ENCODE measurements at places on chromosomes 6 and 20. TPM values are rescaled to one million over a fixed set of nuclear protein-coding genes. Genes with fewer than 3 reads are reported as not detected.

CYP39A1 gene
- 6.0 TPM for total RNA-seq

NELFE gene
- 39.9 TPM for total RNA-seq

HSD17B8 gene
- total RNA-seq, result 29.1 TPM

ECT2L gene
- total RNA-seq, result not detected

THEMIS gene
- total RNA-seq, result 0.66 TPM

CTAGE9 gene
- total RNA-seq, result 0.66 TPM

LPA gene
- total RNA-seq, result 0.52 TPM

SLC4A11 gene
- total RNA-seq, result not detected

DNA sequence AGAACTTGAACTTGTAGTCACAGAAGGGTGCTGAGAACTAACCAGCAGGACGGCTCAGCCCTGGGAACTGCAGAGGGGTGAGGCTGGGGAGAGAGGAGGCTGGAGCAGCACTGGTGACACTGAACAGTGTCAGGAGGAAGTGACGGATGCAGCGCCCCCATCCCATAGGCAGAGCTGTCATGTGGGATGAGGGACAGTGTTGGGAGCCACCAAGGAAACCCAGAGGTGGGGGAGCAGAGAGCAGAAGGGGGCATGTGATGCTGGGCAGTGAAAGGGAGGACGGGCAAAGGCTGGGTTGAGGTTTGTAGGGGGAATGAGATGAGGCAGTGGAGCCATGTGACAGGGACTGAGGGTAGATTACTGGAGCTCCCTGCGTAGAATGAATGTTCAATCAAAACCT lies 2.1 kb downstream of the HLA-DPB1 start:
- no peak for DNase-seq

- DNase-seq, result no peak
These were observed 175.2 kb upstream of the AFDN start for GRCh38 chr6:167651318-167652041.

DNA sequence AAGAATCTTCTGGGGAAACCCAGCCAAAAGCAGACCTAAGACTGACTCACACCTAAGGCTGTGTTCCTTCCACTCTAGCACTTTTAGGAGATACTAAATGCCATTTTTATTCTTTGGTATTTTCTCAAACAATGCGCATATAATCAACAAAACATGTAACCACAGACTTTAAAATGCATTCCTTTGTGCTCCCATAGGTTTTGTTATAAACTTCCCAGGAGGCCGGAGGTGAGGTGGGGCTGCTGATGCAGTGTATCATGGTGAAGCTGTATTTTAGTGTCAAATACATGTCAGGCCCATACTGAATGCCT lies 155.2 kb downstream of the BTBD3 start:
- no peak for DNase-seq

DNA sequence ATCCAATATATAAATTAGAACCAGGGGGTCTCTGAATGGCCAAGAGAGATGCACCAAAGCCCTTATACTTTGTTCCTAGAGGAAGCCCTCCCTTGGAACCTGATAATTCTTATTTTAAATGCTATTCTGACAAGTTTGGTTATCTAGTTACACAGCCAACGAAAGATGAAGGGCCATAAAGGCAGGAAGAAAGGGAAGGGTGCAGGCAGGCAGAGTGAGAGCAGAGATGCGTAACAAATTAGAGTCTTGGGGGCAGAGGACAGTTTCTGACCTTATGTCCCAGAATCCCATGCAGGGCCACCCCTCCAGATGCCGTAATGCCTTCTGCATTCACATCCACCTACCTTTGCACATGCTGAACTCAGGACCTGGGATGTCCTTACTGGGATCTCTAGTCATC lies 344.6 kb upstream of the ARID1B start:
- no peak for DNase-seq

GRCh38 chr20:17511401-17511800 lies 19.8 kb downstream of the BFSP1 start:
- DNase-seq, result no peak

DNA sequence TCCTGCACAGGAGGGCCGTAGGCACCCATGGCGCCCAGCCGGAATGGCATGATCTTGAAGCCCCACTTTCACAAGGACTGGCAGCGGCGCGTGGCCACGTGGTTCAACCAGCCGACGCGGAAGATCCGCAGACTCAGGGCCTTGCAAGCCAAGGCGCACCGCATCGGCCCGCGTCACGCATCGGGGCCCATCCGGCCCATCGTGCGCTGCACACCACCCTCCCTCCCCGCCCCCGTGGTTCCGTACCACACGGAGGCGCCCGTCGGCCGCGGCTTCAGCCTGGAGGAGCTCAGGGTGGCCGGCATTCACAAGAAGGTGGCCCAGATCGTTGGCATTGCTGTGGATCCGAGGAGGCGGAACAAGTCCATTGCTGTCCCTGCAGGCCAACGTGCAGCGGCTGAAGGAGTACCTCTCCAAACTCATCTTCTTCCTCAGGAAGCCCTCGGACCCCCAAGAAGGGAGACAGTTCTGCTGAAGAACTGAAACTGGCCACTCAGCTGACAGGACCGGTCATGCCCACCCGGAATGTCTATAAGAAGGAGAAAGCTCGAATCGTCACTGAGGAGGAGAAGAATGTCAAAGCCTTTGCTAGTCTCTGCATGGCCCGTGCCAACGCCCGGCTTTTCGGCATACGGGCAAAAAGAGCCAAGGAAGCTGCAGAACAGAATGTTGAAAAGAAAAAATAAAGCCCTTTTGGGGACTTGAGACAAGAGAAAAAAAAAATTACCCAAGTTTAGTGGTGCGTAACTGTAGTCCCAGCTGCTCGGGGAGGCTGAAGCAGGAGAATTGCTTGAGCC lies 9.9 kb upstream of the NCOA5 start:
- DNase-seq, result no peak

DNA sequence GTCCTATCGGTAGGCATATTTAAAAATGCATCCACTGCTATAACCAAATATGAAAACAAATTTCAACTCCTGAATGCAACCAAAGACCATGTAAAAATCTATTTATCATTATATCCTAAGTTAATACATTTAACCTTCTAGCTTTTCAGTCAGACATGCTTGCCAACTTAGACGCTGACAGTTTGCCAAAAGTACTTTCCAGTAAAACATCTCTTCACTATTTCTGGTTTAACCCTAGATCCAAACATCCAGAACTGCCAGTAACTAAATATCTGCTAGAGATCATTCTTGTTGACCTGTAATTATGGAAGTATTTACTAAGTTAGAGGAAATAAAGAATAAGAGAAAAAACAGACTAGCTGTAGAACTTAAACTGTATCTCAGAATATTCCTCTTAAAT lies 210.2 kb upstream of the THEMIS start:
- DNase-seq, result no peak

DNA sequence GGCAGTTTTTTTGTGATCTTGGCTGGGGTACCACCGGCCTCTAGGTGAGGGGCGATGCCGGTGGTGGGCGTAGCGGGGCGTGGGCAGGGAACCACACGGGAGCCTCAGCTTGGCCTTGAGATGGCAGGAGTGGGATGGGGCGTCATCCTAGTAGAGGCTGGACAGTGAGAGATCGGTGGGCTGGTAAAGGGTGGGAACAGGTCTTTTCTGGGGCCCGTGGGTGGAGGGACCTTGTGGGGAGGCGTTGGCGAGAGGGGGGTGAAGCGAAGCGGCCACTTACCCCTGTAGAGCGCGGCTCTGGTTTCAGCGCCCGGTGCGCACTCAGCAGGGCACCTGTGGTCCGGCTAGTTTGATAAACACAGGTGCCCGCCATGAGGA lies 12.0 kb downstream of the ITPR3 start:
- DNase-seq, result no peak

- DNase-seq, result no peak
These were observed 67.7 kb downstream of the BCAS4 start for GRCh38 chr20:50862546-50862945.

GRCh38 chr6:31405996-31406395 lies 2.6 kb downstream of the MICA start:
- DNase-seq, result no peak

- peak; percentile 16 for DNase-seq
These were observed 10.5 kb downstream of the SLC35D3 start for GRCh38 chr6:136932599-136932998.

DNA sequence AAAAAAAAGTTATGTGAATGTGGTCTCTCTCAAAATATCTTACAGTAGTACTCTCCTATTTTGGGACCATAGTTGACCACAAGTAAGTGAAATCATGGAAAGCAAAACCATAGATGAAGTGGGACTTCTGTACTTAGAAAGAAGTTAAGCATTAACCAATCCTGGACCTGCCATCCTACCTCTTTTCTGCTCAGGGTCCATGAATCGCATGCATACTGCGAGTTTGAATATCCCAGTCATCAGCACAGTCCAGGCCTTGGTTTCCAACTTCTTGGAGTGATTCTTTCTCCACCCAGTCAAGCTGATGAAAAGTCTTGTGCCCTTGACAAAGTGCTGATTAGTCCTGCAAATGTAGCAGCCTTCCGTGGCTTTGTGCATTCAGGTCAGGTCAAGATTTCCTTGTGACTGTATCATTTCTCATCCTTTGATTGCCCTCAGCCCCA lies 46.0 kb downstream of the RNF217 start:
- DNase-seq, result no peak

DNA sequence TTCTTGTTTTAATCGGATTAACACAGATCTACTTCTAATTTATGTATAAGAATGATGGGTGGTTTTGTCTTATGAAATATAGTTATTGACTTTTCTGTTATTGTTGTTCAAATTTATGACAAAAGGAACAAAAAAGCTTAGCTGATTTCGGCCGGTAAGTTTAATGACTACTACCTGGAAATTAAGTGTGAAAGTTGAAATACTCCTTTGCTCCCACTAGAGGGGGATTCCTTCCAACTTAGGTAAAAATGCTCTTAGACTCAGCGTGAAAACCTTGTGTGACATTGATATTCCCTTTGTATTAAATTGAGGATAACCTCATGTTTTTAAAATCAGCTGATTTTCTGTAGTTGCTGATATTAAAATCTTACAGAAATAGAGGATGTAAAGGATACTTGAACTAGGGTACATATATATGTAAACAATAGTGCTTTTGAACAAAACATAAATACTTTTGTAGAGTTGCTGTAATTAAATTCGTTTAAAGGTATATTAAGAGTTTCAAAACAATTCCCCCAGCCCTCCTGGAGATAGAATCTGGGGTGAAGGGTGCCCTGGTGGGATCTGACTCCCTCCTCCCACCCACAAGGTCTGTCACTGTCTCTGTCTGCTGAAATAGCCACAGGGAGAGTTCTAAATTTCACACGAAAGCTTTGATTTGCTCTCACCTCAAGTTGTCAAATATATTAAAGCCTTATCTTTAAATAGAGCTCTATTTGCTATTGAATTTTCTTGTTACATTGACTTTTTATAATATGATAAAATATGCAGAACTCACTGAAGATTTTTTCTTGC lies 257.5 kb downstream of the ARID1B start:
- DNase-seq, result no peak

DNA sequence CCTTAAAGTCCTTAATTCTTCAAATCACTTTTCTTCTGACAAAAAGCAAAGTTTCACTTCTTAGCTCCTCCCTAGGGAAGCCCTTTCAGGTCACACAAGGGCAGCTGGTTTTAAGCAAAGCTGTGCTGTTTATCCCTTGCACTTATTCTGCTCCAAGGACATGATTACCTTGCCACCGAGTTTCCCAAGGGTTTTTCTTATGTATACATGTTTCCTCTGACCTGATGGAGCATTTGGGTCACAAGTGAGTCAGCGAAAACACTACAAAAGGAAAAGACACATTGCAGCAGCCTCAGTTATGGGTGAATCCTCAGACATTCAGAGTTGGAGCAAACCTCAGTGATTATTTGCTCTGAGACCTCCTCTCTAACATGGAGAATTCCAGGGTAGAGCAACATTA lies 26.6 kb upstream of the ILRUN start:
- no peak for DNase-seq

GRCh38 chr20:45103072-45103471 lies 2.1 kb upstream of the KCNS1 start:
- no peak for DNase-seq

GRCh38 chr6:26593278-26594130 lies 3.2 kb upstream of the ABT1 start:
- DNase-seq, result no peak

All from body of pancreas (tissue), 4 donors.